Right hindlimb (tissue), 1 donor: ENCODE measurements at places on chromosomes 3 and 15.

GRCh38 chr3:141877911-141878310, 1.5 kb downstream of the ATP1B3 start:
- no peak for DNase-seq

- no peak for DNase-seq
Observed at GRCh38 chr3:27802425-27802824, 80.3 kb upstream of the EOMES start.

GRCh38 chr15:65571971-65572370, 39.0 kb downstream of the INTS14 start:
- no peak for DNase-seq

GRCh38 chr3:78588906-78589621, 1178.7 kb downstream of the ROBO1 start:
- no peak for DNase-seq

DNA sequence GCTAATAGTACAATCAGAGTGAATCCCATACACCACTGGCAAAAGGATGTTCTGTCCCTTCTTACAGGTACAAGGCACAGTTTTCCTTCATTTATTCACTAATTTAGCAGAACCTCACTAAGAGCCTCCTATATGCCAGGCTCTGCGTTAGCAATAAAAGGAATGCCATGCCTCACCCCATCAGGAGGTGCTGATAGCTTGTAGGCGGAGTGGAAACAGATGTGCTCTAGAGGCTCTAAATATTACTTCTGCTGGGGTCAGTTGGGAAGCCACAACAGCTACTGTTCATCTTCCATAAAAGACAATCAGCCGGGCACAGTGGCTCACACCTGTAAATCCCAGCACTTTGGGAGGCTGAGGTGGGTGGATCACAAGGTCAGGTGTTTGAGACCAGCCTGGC, 24.4 kb downstream of the MLH1 start:
- no peak for DNase-seq
